ENCODE measurements at places on chromosomes 7 and 10. TPM values are rescaled to one million over a fixed set of nuclear protein-coding genes. Genes with fewer than 3 reads are reported as not detected.
A peak's percentile ranks its signal among the peaks of the same experiment; 100 is the strongest.

GRCh38 chr7:90777465-90777864 is 181.3 kb downstream of the CDK14 start:
- DNase-seq = no peak

DNA sequence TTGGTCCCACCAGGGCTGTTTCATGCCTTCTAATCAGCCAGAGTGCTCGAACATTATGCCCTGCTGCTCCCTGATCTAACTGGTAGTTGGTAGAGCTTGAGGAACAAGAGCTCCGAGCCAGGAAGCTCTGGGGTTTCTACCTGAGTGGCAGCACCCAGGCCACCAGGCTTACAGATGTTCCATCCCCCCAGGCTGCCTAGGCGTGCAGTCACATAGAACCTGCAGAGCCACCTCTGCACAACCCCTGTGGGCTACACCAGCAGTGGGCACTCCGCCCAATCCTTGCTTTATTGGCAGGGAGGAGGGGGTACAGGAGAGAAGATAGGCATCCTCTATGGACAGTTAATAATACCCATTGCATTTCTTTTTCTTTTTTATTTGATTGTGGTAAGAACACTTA is 21.8 kb downstream of the MAP3K8 start:
- DNase-seq = peak; percentile 26

GRCh38 chr10:3886641-3887251 is 101.7 kb upstream of the KLF6 start:
- no peak for DNase-seq

The GNG11 gene
- not detected for total RNA-seq

DNA sequence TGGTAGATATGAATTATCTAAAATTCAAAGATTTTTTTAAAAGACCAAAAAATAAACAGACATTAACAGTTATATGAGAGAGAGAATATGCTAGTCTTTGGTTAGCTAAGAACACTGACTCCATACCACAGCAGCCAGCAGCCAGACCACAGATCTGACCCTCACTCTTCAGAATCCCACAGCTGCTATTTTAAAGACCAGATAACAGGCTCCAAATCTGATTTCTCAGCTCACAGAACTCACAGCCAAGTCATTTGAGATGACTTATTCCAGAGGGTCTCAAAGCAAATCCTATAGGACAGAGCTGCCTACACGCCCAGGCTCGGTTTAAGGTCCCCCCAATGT is 20.4 kb downstream of the NUDCD3 start:
- no peak for DNase-seq

The TAS2R41 gene
- 1.9 TPM for total RNA-seq

DNA sequence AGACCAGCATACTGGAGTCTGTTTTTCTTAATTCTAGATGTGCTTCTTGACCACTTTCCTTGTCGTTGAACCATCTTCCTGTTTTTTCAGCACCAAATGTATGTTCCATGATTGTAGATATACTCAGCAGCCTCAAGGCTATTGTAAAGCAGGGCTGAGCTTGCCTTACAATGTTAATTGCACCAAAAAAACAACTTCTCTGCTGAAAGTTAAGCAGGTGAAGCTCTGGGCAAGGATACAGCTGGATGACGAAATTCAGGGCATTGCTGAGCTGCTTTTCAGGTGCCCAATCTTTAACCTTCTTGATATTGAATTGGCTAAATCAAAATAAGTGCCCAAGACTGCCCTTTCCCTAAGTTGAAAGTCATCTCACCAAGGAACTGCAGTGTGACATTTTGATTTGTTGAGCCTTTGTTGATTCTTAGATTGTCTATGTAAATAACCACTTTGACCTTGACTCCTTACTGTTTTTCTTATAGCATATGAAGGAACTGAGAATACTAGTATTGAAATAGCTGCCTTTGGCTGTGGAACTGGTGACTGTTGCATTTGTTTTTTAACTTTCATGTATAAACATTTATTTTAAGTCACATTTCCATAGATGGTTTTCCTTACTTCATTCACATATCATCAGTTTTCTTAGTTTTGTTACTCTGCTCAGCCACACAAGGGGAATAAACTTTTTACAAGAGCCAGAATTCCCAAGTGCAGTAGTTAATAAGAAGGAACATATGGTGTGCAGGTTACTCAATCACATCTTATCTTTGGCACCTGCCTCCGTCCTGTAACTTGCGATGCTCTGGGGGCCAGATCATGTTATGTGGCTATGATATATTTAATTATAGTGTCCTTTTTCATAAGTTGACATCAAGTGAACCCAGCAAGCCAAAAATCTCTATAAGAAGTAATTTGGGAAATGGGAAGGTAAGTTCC is 3.1 kb downstream of the AHCYL2 start:
- no peak for DNase-seq

The BICC1 gene
- total RNA-seq = not detected

DNA sequence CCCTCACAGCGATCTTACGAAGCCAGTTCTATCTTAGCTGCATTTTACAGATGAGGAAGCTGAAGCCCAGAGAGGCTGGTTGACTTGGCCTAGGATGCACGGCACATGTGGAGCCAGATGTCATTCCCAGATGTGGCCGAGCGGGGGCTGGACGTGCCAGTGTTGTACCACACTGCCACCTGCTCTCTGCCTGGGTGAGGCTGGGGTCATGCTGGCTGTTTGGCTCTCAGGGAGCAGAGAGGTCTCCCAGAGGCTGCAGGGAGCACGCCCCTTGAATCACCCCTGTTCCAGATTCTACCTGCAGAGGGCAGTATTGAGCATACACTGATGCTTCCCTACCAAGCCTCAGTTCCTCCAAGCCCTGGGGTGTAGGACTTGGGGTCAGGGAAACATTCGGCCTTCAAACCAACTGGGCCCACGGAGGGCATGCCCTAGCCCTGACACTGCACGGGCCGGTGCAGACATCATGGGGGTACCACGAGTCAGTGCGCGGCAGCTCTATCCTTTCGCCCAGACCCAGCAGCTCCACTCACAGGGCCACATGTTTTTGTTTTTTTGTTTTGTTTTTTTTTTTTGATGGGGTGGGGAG is 3.8 kb upstream of the GTF2IRD1 start:
- DNase-seq = peak; percentile 58

DNA sequence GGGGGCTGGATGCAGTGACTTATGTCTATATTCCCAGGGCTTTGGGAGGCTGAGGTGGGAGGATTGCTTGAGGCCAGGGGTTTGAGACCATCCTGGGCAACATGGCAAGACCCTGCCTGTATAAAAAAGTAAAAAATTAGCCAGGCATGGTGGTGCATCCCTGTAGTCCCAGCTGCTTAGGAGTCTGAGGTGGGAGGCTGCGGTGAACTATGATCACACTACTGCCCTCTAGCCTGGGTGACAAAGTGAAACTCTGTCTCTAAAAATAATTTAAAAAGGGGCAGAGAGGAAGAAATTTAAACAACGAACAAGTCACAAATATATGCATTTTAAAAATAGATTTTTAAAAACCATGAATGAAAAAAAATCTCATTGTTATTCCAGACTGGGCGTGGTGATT is 46.2 kb upstream of the FEZF1 start:
- DNase-seq = no peak

The TFR2 gene
- 4.7 TPM for total RNA-seq

DNA sequence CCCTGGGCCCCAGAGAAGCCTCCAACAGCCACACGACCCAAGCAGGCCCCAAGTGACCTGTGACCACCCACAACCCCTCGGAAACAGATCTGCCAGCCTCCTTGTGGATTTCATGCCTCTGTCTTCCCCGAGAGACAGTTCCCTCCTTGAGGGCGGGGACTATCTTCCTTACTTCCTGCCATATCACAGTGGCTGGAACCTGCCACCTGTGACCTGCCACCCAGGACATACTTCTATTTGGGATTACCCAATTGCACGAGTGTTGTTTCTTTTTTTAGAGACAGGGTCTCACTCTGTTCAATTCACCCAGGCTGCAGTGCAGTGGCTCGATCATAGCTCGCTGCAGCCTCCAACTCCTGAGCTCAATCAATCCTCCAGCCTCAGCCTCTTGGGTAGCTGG is 25.9 kb downstream of the TNRC18 start:
- DNase-seq = no peak

DNA sequence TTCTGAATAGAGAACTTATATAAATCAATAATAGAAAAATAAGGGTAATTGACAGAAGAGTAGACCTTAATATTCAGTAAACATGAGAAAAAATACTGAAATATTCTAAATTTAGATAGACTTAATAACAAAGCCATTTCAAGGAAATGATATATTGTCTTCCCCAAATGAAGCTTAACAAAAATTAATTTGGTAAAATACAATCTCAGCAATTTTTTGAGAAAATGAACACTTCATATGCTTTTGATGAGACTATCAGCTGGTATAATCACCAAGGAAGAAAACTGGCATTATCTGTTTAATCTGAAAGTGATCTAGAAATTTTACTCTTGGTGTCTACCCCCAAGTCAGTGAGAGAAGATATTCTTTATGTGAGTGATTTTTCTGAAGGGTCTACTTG is 1.7 kb upstream of the FAM237B start:
- DNase-seq = no peak

The ADGRA1 gene
- not detected for total RNA-seq

GRCh38 chr10:60549686-60550085 is 160.0 kb upstream of the ANK3 start:
- DNase-seq = no peak

The HTR7 gene
- 0.11 TPM for total RNA-seq

DNA sequence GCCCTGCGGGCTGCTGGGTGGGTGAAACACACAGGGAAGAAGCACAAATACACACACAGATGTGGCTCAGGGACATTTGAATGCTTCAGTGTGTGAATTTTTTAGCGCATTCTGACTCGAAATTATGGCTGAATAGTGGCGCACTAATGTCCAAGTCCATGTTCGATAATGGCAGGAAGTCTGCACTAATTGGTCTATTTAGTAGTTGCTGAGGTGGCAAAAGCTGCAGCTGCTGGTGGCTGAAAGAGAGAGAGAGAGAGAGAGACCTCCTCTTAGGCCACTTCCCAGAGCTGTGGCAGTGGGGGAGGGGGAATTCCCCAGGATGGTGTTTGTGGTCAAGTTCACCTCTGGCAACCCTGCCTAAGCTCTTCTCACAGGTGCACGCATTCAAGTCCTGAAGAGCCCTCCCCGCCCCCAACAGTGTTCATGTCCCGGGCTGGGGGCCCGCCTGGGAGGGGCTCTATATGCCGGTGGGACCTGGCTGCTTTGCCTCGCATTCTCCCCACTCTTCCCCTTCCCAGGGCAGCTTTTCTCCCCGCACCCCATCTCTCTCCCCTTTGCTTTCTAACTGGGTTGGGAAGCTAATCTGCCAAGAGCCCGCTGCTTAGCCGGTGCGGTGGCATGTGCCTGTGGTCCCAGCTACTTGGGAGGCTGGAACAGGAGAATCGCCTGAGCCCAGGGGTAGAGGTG is 6.0 kb upstream of the MNX1 start:
- no peak for DNase-seq

DNA sequence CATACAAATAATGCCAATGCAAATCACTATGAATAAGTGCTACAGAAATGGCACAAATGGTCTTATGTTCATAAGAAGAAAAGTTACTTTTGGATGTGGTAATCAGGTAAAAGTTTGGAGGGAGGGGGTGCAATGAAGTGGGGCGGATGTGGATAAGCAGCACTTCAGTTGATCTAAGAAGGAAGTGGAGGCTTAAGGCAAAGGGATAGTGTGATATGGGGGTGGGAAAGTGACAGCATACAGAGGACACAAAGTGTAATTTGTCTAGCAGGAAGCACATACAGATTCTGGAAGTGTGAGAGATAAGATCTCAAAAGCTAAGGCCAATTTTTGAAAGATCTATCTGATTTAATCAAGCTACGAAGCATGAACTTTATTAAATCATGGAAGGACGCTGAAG is 6.3 kb downstream of the BET1 start:
- DNase-seq = no peak

The TSPAN14 gene
- total RNA-seq = 160 TPM

- DNase-seq = no peak
Measured at GRCh38 chr7:1345796-1346755, 113.2 kb downstream of the MICALL2 start.

GRCh38 chr10:85761906-85762445 is 604.6 kb downstream of the GRID1 start:
- no peak for DNase-seq

The VCL gene
- 11.3 TPM for total RNA-seq

DNA sequence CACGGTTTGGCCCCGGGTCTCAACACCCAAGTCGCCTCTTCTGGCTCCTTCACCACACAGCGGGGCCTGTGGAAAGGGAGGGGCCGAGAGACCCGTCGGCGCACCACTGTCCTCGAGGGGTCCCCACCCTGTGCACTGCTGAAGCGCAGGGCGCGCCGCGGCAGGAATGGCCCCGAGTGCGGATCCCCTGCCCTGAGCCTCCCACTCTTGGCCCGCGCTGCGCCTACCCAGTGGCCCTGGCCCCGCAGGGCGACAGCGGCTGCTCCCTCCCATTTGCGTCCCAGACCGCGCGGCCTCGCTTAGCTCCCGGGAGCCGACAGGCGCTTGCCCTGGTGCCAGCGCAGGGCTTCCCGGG is 2.1 kb upstream of the SFMBT2 start:
- peak; percentile 15 for DNase-seq

DNA sequence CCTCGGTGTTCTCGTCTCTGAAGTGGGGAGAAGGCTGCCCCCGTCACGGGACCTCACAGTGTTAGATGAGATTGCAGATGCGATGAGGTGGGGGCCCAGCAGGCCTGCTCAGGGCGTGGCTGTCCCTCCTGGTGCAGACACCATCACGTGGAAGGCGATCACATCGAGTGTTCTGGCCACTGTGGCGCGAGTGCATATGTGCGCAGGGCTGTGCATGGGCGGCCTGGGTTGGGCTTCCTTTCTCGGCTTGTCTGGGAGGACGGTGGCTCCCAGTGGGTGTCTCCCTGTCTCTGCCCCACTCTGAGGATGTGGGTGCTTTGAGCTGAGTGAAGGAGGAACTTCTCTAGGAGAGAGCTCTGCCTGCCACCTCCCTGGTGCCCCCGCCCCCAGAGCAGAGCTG is 83.1 kb downstream of the LHPP start:
- no peak for DNase-seq

DNA sequence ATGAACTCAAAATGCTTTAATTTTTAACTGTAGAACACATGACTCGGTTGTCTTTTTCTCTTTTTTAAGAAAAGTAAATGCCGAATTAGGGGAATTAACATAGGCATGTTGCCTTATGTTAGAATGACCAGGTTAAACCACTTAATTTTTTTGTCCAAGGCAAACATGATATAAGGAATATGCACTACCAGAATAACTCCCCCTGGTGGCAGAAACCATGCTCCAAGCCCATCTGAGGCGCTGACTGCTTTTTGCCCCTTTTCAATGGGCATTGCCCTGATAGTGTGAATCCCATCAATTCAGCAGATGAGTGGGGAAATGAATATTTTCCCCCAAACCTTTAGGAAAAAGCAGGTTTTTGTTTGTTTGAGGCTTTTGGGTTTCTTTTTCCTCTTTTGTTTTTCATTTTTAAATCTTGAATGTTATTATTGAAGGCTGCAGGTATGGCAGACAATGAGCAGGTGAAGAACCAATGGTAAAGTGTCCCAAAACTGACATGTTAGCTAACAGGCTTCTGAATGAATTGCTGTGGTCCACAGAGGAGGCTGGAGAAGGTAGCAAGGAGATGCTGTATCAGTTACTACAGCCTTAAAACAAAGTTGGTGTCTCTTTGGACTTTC is 284.3 kb downstream of the SORCS3 start:
- DNase-seq = no peak
